ENCODE measurements at places on chromosomes 4 and X.

GRCh38 chr4:145352438-145353145 lies 129.1 kb upstream of the SMAD1 start:
- no peak for DNase-seq

- DNase-seq: no peak
Measured at GRCh38 chr4:98566361-98567008, 91.9 kb downstream of the TSPAN5 start.

GRCh38 chrX:148310426-148311165 lies 189.8 kb upstream of the AFF2 start:
- no peak for DNase-seq

GRCh38 chr4:8157496-8157895 lies 1.1 kb downstream of the ABLIM2 start:
- no peak for DNase-seq

GRCh38 chr4:89640620-89641366 lies 196.2 kb downstream of the SNCA start:
- DNase-seq: no peak

DNA sequence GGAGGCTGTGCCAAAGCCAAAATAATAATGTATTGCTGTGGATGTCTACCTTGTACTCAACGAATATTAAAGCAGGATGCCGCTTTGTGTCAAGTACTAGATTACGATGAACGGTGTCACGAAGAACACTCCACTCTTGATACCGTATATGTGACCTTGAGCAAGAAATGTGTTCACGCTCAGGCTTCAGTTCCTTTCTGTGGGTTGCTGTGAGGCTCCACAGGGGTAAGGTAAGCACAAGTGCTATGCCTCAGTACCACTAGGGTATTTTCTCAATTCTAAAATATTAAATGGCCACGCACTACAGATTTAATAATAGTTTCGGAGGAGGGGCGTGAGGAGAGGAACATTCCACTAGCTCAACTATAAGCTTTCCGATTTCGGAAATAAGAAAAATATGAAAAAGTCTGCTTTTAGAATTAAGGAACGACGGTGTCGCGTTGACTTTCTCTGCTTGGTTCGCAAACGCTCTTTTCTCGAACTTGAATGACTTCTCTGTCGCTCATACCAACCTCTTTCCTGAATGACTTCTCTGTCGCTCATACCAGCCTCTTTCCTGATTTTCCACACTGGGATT lies 607 bp upstream of the SCOC start:
- no peak for DNase-seq

- no peak for DNase-seq
Measured at GRCh38 chr4:19531906-19532848, 719.5 kb upstream of the SLIT2 start.

- DNase-seq: no peak
Measured at GRCh38 chr4:25986807-25987206, 72.8 kb downstream of the SMIM20 start.

DNA sequence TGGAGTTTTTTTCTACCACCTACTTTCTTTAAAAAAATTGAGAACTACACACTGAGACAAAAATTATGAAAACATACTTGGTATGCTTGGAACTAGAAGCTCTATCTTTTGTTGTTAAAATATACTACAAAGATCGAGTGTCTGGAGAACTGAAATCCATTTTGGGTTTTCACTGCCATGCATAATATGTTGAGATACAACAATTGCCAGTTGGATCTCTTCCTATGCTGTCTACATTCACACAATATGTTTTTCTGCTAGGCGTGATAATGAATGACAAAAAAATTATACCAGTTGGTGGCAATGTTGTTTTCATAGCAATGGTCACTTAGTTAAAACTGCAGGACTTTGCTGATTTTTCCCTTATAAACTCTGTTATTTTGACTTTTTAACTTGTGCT lies 605.4 kb upstream of the LCORL start:
- DNase-seq: no peak

- no peak for DNase-seq
Measured at GRCh38 chrX:132730726-132731125, 227.7 kb downstream of the HS6ST2 start.

DNA sequence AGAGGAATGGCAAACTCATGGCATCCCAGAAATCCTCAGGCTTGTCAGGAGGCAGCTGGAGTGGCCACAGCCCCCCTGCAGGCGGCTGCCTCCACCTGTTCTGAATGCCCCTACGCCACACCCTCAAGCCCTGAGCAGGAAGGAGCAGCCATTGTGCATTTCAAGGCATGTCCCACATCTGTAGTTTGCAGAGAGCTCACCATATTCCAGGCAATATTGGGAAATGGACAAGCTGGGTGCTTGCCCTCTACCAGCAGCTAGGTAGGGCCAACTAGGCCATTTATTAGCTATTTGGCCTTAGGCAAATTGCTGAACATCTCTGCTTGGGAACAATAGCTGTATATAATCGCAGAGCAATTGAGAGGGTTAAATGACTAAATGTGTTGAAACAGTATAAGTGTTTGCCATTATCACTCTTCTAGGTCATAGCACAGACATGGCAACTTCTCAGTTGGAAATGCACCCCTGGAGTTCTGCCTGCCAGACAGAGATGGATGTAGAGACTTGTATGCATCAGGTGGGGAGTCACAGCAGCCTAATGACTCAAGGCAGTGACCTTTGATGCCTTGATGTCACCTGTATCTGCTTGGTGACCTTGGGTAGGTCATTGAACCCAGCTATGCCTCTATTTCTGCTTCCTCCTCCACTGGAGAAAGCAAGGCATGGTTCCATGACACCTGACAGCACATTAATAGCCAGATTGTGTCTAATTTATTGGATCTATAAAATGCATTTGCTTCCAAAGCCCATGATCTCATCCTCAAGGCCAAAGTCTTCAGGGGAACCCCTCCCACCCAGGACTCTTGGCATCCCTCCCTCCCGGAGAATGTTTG lies 52.8 kb downstream of the FHDC1 start:
- no peak for DNase-seq

Data from stimulated activated CD8-positive, alpha-beta memory T cell treated with anti-CD3 and anti-CD28 coated beads, Interleukin-4, amount 100 ng/mL, for 1 hour (primary cell).